ENCODE measurements at places on chromosomes 7 and 10. TPM values are rescaled to one million over a fixed set of nuclear protein-coding genes. Genes with fewer than 3 reads are reported as not detected.

Gene NRAP
- total RNA-seq = not detected

Gene FAM25G
- total RNA-seq = not detected

Gene HIP1
- 22.0 TPM for total RNA-seq

Gene C10orf67
- total RNA-seq = not detected

GRCh38 chr10:5584895-5585516 lies 60.2 kb downstream of the CALML3 start:
- H3K36me3 ChIP-seq = no peaks in the 10 kb centered on the region
- no peak overlapping the region for H3K27ac ChIP-seq
- no peaks in the 10 kb centered on the region for H3K4me1 ChIP-seq
- H3K27me3 ChIP-seq = peaks cover 29% of the 10 kb centered on the region
- DNase-seq = no peak

All from natural killer cell treated with Interleukin-12 subunit alpha and Interleukin-12 subunit beta and Interleukin-15 and Interleukin-18, amount 100 ng/mL, for 72 hours (primary cell).